ENCODE measurements at places on chromosomes 1 and 21.
A peak's percentile ranks its signal among the peaks of the same experiment; 100 is the strongest.

DNA sequence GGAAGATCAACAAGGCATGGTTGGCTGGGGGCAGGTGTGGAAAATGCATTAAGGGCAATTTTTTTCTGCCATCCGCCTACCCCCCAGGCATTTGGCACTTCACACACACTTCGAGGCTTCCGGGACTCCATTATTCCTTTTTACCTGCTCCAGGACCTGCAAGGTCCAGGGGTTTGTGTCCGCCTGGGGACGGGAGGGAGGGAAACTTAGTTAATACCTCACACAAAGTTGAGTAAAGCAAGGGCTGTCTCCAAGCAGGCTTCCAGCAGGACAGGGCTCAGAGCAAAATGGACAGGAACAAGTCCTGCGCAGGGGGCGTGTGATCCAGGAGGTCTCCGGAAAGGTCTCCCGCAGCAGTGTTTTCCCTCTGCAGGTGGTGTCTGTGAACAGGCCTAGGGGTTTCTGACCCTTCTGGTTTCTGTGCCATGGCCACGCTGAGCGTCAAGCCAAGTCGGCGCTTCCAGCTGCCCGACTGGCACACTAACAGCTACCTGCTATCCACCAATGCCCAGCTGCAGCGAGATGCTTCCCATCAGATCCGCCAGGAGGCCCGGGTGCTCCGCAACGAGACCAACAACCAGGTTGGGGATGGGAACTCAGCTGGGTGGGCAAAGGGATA is 712 bp downstream of the TEKT2 start:
- DNase-seq, result no peak

GRCh38 chr1:232622981-232623380 is 7.0 kb downstream of the SIPA1L2 start:
- no peak for DNase-seq

DNA sequence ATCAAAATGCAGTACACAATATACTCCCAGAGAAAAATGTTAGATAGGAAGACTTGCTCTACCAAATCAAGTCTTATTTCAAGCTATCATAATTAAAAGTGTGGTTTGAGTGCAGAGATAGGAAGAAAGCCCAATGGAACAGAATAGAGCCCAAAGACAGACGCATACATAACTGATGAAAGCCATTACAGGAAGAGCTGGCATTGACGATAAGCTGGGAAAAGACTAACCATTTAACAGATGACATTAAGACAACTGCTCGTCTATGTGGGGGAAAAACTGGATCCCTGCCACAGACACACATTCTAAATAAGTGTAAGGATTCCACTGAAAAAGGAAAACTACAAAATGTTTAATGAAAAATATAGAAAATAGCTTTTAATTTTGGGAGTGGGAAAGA is 85.5 kb downstream of the NGF start:
- DNase-seq, result no peak

GRCh38 chr1:116945421-116945820 is 35.7 kb downstream of the PTGFRN start:
- no peak for DNase-seq

GRCh38 chr1:214976665-214977064 is 105.9 kb upstream of the KCNK2 start:
- no peak for DNase-seq

DNA sequence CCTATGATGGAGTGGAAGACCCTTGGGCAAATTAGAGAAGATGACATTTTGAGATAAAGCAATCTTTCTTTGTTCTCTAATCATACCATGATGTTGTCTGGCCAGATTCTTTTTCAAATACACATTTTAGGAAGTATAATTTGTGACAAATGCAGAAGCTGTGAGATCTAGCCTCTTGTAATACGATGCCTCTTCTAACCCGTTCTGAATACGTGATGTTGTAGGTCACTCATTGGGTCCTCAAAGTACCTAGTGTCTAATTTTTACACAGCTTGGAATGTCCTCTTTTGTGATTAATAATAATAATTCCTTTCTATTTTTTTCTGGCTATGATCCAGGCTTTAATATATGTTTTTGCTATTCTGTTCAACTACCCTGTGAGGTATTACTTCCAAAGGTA is 502.7 kb downstream of the NUF2 start:
- DNase-seq, result peak; percentile 67

GRCh38 chr1:37305841-37306240 is 168.5 kb upstream of the ZC3H12A start:
- no peak for DNase-seq

GRCh38 chr1:78090472-78091133 is 44.8 kb downstream of the GIPC2 start:
- no peak for DNase-seq

GRCh38 chr1:24967962-24968361 is 37.9 kb upstream of the RUNX3 start:
- DNase-seq, result no peak

GRCh38 chr21:42509244-42509643 is 4.4 kb upstream of the SLC37A1 start:
- no peak for DNase-seq

- peak; percentile 59 for DNase-seq
Measured at GRCh38 chr1:41735631-41736260, 183.0 kb downstream of the HIVEP3 start.

DNA sequence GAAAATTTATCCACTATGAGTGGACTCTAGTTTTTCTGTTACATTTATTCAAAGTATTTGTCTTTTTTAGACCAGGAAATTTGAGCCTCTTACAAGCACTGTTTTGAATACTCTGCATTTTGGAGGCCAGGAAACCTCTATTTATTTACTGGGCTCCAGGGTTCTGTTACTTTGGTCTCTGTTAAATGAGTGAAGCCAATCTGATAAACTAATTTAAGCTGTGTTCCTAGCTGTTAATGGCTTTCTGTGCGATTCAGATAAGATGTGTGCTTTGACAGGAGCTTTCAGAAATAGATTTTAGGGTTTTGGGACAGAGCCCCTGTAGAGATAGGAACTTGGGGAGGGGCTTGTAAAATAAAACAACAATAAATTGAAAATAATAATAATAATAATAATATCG is 23.9 kb downstream of the ACKR1 start:
- no peak for DNase-seq

DNA sequence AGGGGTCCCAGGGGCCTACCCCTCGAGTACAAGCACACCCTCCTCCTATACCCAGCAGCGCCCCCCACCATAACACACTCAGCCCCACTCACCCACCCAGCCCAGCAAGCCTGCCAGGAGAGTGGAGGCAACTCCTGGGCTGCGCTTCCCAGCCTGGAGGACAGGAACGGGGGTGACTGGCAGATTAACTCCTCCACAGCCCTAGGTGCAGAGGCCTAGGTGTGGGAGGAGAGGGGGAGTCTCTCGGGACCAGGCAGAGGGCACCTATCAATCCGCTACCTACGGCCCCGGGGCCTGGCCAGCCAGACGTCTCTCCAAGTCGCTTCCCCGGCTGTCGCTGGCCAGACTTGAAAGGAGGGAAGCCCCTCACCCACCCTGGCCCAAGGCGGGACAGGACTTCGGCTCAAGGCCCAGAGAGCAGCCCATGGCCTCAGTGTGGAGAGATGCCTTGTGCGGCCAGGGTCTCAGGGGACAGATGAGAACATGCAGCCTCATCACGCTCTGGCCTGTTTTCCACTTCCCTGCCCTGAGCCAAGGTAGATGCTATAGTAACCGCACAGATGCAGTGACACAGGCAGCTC is 24.9 kb downstream of the MATN1 start:
- DNase-seq, result no peak

- DNase-seq, result no peak
Measured at GRCh38 chr1:147647796-147648633, 22.3 kb downstream of the ACP6 start.

DNA sequence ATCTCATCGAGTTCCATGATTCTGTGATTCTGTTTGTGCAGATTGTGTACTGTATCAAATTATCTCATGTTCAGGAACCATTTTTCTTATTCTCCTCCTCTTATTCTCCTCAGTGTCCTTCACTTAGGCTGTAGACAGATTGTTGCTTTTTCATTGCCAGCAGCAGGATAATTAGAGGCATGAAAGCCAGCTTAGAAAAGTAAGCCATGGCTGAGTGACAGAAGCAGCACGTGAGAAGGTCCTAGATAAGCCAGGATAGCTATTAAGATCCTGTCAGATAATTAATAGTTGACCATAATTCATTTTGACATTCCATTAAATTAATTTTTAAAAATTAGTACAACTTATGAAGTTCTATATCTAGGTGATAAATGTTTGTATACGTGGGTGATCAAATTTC is 60.8 kb upstream of the PRKACB start:
- no peak for DNase-seq

DNA sequence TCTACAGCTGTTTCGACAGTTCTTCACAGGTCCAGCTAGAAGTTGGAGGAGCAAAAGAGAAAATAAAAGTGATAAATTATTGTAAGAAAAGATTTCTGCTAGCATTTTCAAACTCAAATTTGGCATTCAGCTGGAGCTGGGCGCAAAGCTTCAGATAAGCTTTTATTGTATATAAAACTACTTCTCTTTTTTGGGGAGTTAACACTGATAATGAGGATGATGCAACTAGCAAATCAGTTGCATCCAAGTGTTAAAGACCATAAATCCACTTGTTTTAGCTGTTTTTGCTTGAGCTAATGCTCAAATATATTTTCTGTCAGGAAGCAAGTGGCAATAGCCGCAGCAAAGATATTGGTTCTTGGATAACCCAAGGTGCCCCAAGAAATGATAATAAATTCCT is 127.1 kb upstream of the PKN2 start:
- no peak for DNase-seq

GRCh38 chr1:107389410-107390396 is 248.9 kb downstream of the NTNG1 start:
- no peak for DNase-seq

DNA sequence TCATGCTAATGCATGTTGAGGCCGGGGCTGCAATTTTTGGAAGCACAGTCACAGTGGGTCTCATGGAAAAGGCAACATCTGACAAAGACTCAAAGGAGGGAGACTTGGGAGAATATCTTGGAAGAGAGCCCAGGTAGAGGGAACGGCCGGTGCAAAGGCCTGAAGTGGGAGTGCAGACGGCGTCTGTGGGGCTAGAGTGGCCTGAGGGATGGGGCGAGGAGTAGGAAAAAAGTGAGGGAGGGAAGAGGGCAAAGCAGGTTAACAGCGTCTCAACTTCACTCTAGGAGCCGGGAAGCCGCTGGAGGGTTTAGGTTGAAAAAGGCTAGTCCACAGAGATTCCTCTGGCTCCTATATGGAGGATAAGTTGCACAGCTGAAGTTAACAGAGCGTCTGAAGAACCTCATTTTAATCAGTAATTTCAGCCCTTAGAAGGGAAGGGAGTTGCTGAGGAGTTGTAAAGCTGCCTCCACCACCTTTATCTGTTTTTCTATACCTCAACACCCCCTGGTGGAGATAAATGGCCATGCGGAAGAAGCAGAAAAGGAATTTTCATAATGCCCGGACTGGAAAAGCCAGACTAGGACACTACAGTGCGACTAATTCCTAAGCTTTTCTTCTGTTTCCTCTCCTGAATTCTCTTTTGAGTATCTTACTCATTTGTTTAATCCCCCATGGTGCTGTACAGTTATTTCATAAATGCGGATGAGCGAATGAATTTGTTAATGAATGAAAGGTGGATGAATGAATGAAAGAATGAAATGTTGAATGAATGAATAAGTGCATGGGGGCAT is 78.7 kb upstream of the ZNF281 start:
- DNase-seq, result peak; percentile 88

GRCh38 chr1:42765832-42766740 is 742 bp downstream of the P3H1 start:
- DNase-seq, result peak; percentile 79

DNA sequence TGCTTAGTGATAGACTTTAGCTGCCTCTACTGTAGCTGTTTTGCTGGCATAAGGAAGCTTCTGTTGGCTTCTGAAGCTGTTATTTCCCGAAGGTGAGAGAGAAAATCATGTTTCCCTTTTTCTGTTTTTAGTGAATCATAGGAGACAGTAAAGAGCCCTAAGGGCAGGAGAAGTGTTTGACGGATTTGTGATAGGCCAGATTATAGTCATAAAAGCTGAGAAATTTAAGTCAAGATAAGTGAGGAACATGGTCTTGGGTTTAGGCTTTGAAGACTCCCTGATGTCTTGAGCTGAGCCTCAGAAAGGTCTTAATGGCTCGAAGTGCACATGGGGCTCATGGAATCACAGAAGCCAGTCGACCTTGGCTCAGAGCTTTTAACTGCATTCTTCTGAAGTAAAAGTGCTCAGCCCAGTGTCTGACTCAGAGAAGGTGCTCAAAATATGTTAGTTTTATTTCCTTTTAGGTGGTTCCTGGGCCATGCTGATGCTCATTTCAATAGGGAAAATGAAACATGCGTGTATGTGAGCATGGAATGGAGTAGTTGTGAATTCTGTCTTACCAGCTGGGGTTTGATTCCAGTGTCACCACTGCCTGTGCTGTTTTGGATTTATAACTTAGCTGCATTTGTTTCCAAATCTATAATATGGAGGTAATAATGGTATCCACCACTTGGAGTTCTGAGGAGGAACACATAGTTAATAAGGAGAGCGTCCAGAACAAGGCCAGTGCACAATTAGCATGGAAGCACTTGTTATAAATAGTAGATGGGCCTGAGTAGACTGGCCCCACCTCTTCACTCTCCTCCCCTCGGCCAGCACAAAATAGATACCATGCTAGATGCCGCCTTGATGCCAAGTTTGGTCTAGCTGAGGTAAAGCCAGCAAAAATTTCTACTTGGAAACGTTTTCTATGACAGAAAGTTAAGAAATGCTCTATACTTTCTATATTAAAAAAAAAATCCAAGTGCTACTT is 99.2 kb downstream of the C1orf21 start:
- DNase-seq, result no peak

GRCh38 chr1:195909061-195909460 is 699.2 kb downstream of the KCNT2 start:
- DNase-seq, result no peak

- DNase-seq, result no peak
Measured at GRCh38 chr1:201282216-201282615, 1.1 kb upstream of the PKP1 start.

- peak; percentile 5 for DNase-seq
Measured at GRCh38 chr1:113178522-113178921, 105.5 kb downstream of the LRIG2 start.

GRCh38 chr21:38800046-38800758 is 5.5 kb upstream of the ETS2 start:
- DNase-seq, result no peak

DNA sequence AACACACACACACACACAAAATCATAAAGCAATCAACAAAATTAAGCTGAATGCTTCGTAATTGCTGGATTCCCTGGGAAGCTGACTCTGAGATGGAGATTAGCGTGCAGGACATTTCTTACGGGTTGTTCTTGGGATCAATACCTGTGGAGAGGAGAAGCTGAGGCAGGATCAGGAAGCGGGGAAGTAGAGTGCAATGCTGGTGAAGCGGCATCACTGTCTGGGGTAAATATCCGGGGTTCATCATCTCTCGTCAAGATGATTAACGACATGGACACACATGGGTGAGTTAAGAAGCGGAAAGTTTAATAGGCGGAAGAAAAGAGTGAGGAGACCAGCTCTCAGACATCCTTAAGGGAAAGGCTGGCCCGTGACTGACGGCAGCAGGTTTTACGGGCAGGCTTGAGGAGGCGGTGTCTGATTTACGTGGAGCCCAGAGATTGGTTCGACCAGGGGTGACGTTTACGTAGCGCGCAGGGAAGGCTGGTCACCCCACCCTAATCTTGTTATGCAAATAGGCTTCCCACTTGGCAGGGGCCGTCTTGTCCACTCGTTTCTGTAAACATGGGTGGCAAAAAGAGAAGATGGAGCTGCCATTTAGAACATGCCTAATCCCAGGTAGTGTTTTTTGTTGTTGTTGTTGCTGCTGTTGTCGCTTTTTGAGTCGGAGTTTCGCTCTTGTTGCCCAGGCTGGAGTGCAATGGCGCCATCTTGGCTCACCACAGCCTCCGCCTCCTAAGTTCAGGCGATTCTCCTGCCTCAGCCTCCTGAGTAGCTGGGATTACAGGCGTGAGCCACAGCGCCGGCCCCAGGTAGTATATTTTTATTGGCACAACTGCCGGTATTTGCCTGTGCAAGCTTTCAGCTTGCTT is 135.6 kb upstream of the KCNJ15 start:
- no peak for DNase-seq

Measured in cardiac fibroblast (primary cell).